ENCODE measurements at places on chromosomes 5 and 9.

GRCh38 chr5:171315386-171315891, 6.4 kb downstream of the TLX3 start:
- DNase-seq: no peak

GRCh38 chr5:177438468-177438867, 8.1 kb upstream of the PRR7 start:
- no peak for DNase-seq

GRCh38 chr9:135476561-135477355, 2.8 kb upstream of the PPP1R26 start:
- no peak for DNase-seq

GRCh38 chr5:39577529-39577928, 152.7 kb upstream of the DAB2 start:
- DNase-seq: no peak

GRCh38 chr9:122131401-122132001, 28.1 kb downstream of the NDUFA8 start:
- no peak for DNase-seq

DNA sequence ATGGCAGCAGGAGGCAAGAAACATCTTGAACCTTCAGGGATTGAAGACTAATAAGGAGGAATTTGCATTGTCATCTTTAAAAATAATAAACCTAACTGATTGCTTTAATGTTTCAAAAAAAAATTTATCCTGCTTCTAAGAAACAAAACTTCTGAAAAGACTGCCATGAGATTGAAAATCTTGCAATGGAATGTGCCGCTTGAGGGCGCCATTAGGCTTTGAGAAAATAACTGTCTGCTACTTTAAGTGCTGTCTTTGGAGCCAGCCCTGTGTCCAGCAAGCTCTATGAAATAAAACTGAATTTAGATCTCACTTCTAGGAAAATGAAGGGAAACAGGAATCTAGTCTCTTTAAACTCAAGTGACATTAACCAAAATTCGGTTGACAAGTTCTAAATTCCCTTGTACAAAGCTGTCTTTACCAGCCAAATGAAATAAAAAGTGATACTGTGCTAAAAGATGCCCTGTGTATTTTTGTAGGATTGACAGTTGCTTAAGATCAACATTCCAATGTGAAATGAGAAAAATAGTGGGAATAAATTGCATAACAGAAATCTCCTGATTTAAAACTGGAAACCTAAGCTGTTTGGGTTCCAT, 79.4 kb downstream of the ESM1 start:
- DNase-seq: no peak

- DNase-seq: no peak
These were observed 14.8 kb downstream of the IL9 start for GRCh38 chr5:135880801-135881200.

- no peak for DNase-seq
These were observed 327.0 kb upstream of the KLF4 start for GRCh38 chr9:107816561-107817021.

GRCh38 chr5:104297076-104297475, 734.5 kb upstream of the NUDT12 start:
- no peak for DNase-seq

- no peak for DNase-seq
These were observed 60.0 kb downstream of the SUSD1 start for GRCh38 chr9:112115109-112115508.

DNA sequence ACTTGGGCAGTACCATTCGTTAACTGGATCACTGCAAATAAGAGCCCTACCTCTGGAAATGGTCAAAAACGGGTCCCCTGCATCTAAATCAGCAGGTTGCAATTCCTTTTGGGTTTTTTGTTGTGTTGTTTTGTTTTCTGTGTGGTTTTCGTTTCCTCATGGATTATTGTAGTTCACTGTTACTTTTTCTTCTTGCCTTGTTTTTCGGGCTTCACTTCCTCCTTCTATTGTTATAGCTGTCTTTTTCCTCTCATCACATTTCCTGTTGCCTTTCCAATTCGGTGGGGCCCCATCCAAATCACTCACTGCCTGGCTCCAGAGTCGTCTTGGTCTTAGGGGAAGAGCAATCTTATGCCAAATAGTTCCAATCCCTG, 8.7 kb upstream of the SSBP2 start:
- DNase-seq: no peak

GRCh38 chr5:170267431-170268152, 30.0 kb downstream of the LCP2 start:
- peak; percentile 76 for DNase-seq

DNA sequence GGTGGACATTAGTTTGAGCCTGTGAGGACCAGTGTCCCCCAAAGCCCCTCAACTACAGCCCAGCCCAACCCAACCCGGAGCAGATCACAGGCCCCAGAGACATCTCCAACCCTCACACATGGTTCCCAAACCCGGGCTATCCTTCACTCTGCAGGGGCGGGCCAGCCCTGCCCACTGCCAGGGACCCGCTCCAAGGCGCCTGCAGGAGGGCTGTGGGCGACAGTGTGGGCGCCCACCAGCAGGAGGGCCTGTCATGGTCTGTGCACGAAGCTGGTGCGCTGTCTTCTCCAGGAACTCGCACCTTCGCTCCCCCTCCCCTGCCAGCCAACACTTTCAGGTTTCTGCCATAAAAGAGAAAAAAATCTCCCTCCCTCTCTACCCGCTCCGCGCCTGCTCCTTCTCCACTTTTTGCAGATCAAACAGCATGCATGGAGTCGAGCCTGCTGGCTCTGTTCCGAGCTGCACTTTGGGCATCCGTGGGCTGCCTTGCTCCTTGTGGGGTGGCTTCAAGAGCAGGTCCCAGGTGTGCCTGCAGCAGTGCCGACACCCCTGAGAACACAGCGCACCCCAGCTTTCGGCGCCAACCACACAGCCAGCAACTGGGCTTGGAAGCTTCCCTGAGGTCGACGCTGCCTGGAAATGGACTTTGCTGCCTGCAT, 133.7 kb upstream of the PPP1R26 start:
- no peak for DNase-seq

DNA sequence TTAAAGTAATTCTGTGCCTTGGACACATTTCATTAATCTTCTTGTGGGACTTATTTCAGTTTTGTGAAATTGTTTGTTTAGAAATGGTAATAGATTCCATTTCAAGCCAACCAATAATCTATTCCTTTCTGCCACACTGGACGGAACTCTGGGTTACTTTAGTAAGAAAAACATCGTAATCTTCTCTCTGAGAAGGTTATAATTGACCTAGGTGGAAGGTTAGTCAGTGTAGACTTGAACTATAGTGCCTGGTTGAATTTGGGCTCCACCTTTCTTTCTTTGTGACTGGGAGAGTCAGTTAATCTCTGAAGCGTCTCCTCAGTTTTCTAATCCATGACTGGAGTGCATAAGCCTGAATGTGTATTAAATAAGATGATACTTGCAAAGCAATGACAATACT, 89.7 kb upstream of the PRLR start:
- no peak for DNase-seq

GRCh38 chr9:76198336-76198735, 195.9 kb downstream of the RFK start:
- DNase-seq: no peak

GRCh38 chr5:143601917-143602333, 198.4 kb upstream of the NR3C1 start:
- no peak for DNase-seq

- no peak for DNase-seq
These were observed 1306.5 kb upstream of the CDH9 start for GRCh38 chr5:28344836-28345433.

DNA sequence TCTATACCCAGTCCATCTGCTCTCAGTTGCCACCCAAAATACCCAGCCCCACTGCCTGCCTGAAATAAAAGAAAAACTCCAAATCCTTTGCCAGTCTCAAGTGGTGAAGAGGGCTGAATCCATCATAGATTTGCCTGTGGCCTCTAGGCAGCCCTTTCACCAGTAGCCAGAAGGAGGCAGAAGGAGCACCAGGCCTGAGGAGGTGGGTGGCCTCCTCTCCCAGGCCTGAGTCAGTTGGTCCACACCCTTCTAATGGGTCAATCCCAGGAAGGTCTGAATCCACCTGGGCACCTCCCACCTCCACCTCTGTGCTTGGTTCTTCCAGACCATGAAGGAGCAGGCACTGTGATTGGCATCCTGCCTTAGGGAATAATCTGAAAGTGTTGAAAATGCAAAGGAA, 97.0 kb downstream of the DAPK1 start:
- DNase-seq: no peak

DNA sequence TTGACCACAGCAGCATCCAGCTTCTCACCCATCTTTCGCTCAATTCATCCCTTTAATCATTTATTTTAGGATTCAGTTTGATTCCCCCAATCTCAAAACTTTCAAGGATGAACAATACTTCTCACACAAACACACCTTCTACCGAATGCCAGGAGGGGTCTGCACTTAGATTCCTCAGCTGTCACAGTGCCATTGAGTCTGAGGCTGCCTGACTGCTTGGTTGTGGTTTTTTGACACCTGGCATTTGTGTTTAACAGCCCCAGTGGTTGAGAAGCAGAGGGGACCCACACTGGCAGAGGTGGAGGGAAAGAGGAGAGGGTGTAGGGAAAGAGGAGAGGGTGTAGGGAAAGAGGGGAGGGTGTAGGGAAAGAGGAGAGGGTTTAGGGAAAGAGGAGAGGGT, 54.9 kb downstream of the PALM2AKAP2 start:
- DNase-seq: no peak

DNA sequence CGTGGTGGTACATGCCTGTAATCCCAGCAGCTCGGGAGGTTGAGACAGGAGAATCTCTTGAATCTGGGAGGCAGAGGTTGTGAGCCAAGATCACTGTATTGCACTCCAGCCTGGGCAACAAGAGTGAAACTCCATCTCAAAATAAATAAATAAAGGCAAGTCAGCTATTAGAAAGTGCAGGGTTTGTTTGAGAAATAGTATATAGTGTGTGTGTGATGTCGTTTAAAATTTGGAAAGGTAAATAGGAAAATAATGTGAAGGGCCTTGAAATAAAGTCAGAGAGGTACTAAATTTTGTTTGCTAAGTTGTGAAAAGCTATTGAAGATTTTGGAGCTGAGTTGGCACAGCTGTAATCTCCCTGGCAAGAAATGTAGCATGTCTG, 17.8 kb downstream of the ZNF131 start:
- no peak for DNase-seq

DNA sequence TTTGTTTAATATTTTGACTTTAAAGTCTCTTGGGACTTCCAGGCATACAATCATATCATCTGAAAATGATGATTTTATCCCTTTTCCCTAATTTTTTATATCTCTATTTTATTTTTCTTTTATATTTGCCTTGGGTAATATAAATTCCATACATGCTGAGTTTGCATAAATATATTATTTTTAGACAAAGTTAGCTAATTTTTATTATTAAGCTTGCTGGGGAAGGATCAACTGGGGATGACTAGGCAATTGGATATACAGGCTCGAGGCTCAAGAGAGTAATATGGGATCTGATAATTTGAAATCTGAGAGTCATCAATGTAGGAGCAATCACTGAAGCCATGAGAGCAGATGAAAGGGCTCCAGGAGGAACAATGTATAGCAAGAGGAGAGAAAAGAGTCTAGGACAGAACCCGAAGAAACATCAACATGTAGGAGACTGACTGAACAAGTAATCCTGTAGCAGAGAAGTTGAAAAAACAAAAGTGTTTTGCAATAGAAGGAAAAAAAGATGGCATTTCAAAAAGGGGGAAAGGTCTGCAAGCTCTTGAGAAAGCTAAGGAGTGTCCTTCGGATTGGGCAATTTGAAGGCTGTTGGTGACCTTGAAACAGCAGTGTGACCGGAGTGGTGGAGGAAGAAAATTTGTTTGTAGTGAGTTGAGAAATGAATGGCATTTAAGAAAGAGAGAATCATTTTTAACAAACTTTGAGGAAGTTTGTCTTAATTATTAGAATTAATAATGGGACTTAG, 17.0 kb upstream of the RHOBTB3 start:
- DNase-seq: no peak

DNA sequence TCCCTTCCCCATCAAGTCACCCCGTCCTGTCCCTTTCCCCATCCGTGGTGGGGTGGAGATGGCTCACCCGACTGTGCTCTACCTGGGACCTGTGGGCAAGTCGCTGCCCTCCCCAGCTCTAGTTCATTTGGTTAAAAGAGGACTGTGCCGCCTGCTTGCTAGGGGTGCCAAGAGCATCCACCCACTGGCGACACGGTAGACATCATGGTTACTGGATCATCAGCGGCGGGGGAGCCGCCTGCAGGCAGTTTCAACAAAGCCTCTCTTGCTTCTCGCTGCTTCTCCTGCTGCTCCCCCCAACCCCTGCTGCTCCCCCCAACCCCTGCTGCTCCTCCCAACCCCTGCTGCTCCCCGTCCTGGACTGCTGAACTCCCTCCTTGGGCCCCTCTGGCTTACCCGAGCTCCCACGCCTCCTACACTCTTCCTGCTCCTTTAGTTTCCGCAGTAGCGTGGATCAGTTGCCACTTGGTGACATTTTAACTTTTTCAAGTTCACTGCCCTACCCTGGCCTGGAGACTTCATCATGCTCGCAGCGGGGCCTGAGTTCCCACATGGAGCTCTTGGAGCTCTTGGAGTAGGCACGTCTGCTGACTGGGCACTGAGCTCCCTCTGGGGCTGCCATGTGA, 22.0 kb upstream of the SCGB3A1 start:
- no peak for DNase-seq

- DNase-seq: no peak
These were observed 715 bp upstream of the RPS6 start for GRCh38 chr9:19380826-19381075.

DNA sequence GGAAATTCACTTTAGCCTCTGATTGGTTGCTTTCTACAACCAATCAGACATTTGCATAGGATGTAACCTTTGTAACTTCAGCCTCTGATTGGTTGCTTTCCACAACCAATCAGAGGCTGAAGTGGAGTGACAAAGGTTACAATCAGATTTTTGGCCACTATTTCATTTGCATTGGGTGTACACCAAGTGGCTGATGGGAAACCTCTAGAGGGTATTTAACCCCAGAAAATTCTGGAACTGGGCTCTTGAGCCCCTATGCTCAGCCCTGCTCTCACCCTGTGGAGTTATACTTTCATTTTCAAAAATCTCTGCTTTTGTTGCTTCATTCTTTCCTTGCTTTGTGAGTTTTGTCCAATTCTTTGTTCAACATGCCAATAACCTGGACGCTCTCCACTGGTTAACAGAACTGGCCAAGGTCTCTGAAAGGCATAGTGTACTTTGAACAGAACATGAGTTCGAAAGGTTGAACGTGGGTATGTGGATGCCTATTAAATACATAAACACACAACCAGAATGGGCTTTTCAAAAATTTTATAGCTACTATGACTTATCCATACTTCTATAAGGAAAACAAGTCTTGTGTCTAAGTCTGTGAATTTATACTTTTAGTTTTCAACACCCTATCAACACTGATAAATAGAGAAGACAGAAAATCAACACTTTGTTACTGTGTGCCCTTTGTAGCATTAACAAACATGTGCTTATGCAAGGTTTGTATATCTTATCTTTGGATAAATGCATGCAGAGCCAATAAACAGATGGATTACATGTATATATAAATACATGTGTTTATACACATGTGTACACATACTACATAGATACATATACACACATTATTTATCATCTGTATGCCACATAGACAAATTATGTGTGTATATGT, 568.1 kb downstream of the CTNND2 start:
- no peak for DNase-seq

DNA sequence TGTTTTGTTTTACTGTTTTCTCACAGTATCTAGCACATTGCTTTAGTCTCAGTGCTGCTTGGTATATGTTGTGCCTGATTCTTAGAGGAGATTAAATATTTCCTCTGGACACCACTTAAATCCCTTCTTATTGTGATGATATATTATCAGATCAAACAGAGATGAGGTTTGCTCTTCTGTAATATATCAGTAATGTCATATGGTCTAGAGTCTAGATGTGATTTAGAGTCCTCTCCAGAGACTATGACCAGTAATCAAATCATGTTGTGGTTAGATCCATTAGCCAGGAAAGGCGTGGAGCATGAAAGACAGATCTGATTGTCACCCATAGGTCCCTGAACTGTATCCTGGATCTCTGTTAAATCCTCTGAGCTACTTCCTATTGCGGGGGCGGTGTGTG, 24.4 kb downstream of the CAMK4 start:
- DNase-seq: no peak

All from substantia nigra (tissue), 51 donors.